ENCODE measurements at places on chromosomes 1 and 21.

- peak; percentile 59 for DNase-seq
These were observed 9.3 kb downstream of the MASP2 start for GRCh38 chr1:11037740-11038182.

DNA sequence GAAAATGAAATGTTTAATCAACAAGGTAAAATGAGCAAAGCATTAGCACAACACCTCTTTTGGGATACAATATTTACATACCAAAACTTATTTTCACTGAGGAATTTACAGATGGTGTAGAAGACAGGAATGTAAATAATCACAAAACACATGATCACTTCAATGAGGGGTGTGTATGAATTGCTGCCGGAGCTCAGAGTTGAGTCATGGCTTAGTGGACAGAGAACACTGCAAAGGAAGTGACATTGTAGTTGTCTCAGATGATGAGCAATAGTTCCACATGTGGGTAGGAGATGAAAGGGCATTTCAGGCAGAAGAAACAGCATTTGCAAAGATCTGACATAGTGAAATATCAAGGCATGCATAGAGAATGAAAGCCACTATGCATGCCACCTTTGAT lies 5.6 kb upstream of the KPRP start:
- DNase-seq, result no peak

- DNase-seq, result no peak
These were observed 8.3 kb downstream of the TNR start for GRCh38 chr1:175735144-175735543.

DNA sequence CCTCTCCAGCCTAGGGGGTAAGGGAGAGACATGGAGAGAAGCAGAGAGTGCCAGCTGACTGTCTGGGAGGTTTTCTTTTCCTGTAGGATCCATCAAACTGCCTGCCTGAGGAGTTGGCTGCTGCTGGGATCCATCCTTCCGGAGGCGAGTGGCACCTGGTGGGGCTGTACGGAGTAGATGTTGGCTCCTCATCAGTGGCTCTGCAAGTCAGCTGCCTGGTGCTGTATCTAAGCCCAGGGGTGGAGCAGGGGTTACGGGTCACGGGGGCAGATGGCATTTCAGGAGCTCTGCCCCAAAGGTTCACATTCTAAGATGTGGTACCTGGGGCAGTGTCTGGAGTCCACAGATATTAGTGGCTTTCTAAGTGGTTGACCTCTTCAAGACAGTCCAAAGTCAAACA lies 128.0 kb downstream of the ACTL8 start:
- no peak for DNase-seq

- DNase-seq, result no peak
These were observed 977.9 kb downstream of the BRINP3 start for GRCh38 chr1:189499736-189500135.

DNA sequence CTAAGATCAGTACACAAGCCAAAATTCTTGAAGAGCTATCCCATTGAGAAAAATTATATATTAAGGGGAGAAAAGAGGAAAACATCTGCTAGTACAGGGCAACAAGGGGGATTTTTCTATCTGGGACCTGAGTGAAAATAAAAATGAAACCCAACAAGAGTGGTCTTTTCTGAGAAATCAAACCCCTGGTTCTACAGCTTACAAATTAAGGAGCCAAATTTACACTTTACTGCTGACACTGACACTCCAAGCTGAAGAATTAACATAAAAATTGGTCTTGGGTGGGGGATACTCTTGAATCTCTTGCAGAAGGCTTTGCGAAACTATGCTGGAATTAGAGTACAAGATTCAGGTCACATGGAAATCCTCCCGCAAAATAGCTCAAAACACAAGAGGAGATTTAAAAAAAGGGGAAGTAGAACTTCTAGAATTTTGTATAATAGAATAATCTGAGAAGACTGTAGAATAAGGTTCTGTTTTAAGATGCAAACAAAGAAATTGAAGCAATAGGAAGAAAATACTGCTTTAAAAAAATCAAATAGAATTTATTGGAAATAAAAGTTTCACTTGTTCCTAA lies 32.1 kb upstream of the HSPA13 start:
- DNase-seq, result no peak

DNA sequence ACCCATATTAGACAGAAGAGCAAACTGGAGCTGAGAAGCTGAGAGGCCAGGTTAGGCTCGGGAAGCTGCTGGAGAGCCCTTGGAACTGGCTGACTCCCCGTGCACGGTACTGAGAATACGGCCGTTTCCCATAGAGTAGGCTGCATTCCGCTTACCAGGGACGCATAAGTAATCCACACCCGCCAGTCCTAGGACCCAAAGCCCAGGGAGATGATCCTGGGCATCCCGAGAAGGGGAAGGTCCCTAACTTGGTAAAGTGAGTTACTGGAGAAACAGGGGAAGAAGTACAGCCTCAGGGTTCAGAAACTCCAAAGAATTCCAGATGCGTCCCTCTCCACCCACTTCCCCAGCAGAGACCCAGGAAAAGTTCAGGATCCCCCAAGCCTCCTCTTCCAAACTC lies 1.3 kb downstream of the LRRC38 start:
- DNase-seq, result no peak

- DNase-seq, result peak; percentile 81
These were observed 1807.8 kb downstream of the BRINP3 start for GRCh38 chr1:188669728-188670382.

- DNase-seq, result no peak
These were observed 17.2 kb downstream of the SHCBP1L start for GRCh38 chr1:182935716-182936115.

GRCh38 chr1:201147396-201148015 lies 6.8 kb downstream of the TMEM9 start:
- no peak for DNase-seq

DNA sequence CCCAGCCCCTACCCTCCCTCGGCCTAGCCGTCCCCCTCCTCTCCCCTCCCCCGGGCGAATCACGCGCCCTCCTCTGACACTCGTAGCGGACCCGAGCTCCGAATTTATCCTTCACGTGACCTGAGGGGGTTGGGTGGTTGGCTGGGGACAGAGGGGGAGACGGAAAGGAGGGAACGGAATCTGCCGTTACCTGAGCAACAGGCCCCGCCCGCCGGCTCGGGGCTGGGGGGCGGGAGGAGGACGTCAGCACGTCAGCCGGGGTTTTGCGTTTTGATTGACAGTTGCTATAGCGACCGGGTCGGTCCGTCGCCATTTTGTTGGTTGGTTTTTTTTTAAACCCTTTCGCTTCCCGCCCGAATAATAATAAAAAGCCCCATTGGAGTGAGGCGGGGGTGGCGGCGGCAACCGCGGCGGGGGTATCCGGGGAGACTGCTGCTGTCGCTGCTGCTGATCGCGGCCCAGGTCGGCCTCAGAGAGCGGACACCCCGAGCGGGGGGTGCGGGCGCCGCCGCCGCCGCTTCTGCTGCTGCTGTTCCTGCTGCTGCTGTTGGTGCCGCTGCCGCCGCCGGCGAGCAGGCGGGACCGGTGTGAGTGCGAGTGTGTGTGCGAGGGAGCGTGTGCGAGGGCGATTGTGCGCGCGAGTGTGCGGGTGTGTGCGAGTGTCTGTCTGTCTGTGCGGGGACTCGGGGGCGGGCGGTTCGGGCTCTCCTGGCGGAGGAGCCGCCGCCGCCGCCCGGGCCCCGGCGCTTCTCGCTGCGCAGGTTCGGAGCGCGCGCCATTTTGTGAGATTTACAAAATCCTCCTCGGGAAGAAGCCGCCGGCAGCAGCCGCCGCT lies at the start of gene DYRK1A:
Gene DYRK1A, plus strand, starts transcription at position 292 of the 835 bp plus-strand sequence. CDS start 53,602 bp downstream, outside the sequence.
- DNase-seq, result peak; percentile 98

DNA sequence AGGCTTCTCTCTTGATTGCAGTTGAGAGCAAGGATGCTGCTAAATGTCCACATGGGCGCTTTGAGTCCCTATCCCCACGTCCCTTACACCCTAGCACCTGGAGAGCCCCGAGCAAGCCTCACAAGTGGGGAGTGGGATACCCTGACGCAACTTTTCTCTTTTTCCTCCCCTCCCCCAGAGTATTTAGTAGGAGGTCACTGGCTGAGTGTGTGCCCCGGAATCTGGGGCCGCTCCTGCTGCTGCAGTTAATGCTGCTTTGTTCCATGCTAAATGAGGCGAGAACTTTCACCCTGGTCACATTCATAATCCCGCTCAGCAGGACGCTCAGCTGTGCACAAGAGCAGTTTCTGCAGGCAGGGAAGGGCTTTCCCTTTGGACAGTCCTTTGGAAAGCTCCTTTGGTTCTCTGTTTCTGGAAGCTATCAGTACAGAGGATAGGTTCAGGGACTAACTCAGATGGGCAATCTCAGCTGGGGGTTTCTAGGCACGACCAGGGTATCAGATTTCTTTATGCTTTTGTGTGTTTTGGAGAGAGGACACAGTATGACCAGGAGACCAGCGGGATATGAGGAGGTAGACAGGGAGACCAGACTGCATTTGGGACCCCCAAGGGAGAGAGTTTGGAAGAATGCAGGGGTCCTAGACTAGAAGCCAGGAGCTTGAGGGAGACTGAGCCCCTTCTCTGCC lies 75.9 kb downstream of the NOS1AP start:
- DNase-seq, result peak; percentile 12

DNA sequence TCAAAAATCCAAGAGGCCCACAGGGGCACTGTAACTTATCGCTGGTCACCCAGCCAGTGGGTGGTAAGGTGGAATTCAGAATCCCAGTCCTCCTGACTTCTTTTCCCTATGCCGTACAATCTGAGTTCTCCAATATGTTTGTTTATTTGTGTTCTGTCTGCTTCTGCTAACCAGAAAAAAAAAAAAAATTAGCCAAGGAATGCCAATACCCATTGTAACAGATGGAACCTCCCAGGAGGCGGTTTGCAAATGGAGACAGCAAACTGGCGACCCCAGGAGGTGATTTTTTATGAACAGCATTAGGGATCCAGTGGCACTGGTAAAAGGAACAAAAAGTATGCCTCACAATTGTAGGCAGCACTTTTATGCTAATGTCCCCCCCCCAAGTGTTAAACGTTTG lies 189.0 kb upstream of the FGGY start:
- DNase-seq, result peak; percentile 75

DNA sequence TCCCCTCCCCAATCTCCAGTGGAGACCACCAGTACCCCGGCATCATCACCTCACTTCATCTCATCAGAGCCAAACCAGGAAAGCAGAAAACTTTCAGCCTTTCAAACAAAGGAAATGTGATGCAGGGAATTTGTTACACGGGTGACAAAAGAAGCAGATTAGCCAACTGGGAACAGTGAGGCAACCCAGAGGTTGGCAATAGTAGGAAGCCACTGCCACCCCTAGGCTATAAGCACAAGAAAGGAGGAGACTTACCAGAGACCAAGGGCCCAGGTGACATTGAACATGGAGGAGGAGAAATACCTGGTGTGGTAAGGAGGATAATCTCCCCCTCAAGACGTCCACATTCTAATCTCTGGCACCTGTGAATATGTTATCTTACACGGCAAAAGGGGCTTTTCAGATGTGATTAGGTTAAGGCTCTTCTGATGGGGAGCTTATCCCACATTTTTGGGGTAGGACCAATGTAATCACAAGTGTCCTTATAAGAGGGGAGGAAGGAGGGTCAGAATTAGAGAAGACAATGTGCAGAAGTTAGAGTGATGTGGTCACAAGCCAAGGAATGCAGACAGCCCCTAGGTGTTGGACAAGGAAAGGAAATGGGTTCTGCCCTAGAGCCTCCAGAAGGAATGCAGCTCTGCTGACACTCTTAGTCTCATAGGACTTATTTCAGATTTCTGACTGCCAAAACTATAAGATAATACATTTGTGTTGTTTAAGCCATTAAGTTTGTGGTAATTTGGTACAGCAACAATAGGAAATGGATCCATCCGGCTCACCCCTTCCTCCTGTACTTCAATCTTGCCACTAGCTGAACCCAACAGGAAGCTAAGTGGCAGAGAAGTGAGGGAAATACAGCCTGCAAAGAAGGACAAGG lies 83.6 kb upstream of the VAV3 start:
- DNase-seq, result no peak

- DNase-seq, result no peak
These were observed 474.0 kb downstream of the SETD4 start for GRCh38 chr21:35586305-35586704.
